ENCODE measurements at places on chromosomes 7 and 10.

DNA sequence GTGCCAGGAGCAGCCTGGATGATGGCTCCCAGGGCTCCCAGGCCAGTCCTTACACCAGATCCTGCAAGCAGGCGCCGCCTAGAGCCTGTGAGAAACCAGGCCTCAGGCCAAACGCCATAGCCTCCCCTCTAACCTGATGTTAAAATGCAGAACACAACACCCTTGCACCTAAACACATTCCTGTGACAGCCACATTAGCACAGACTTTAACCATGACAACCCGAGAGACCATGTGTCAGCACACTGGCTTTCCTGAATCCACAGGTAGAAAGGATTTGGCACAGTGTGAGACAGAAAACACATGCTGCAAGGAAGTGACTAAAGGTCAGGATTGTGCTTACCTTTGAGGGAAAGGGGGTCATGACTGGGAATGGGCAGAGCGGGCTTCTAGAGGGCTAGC is 59.9 kb downstream of the SGMS1 start:
- no peak for DNase-seq

DNA sequence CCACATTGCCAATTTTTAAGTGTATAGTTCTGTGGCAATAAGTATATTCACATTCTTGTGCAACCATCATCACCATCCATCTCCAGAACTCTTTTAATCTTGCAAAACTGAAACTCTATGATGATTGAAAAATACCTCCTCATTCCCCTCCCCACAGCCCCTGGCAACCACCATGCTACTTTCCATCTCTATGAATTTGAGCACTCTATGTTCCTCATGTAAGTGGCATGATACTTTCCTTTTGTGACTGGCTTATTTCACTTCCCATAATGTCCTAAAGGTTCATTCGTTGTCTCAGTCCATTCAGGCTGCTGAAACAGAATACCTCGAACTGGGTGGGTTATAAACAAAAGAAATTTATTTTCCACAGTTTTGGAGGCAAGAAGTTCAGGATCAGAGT is 23.4 kb upstream of the EGR2 start:
- DNase-seq: no peak

DNA sequence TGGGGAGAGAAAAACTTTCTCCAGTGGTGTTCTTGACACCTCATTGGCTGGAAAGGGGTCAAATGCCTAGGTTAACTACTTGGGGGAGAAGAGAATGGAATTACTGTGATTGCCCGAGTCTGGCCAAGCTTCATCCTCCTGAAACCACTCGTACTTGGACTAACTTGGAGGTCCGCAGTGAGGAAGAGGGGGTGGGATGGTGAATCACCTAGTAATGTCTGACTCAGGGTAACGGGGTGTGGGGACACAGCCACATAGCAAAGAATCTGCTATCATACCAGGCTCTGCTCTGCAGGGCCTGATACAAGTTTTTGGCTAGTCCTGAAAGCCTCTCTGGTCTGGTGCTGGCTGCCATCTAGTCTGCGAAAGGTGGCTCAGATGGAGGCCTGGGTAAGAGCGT is 190.9 kb downstream of the RPS24 start:
- no peak for DNase-seq

DNA sequence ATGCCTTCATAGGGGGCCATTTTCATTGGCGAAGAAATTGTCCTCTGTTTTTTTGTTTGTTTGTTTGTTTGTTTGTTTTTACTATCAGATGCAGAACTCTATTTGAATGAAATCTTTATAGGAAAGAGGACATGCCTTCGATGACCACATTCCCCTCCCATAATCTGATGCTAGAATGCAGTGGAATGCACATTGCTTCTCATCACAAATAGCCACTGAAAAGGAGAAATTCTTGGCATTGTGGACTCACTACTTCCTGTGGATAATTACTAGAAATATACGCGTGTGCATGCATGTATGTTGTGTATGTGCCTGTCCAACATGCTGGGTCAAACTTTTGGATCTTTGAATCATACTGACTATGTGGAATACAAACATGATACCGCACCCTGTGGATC is 70.5 kb upstream of the SFMBT2 start:
- DNase-seq: no peak

DNA sequence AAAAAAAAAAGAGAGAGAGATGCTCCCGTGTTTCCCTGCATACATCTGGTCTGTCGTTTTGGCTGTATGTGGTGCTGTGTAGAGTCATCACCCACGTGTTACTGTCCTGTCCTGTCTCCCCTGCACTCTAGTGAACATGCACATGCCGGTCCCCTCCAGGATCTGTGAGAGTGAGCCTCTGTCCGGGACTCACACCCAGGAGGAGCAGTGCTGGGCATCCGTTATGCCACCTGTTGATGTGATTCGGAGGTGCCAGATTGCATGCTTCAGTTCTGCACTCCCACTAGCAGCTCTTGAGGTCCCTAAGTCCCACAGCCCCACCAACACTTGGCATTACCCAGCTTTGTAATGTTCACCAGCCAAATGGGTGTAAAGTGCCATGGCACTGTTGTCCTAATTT is 16.4 kb downstream of the GHRHR start:
- DNase-seq: no peak

- DNase-seq: no peak
Measured at GRCh38 chr7:155489862-155490696, 32.1 kb downstream of the EN2 start.

- no peak for DNase-seq
Measured at GRCh38 chr7:80458822-80459725, 52.8 kb downstream of the GNAT3 start.

DNA sequence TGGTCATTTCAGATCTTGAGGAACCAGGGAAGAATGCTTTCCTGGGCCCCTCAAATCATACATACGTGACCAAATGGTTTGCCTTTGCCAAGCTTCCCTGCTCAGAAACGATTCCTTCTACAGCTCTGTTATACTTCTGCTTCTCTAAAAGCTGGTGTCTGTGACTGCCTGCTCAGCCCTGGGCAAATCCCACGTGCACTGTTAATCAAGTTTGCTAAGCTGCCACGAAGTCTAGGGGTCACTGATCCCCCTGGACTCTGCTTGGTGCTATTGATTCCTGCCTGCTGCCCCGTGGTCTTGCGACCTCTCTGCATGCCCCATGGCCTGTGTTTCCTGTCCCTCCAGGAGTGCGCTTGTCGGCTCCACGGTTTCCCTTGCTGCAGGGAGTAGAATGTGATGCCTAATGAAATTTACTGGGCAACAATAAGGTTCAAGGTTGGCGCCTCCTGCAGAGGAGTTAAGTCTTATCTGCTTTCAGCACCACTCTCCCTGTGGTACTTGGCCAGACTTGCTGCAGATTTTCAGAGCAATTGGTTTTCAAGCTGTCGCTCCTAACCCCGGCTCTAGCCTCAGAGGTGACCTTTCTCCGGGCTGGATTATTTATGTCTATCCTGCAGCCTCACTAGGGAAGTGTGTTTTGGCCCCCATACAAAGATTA is 201.6 kb upstream of the FZD8 start:
- DNase-seq: no peak

DNA sequence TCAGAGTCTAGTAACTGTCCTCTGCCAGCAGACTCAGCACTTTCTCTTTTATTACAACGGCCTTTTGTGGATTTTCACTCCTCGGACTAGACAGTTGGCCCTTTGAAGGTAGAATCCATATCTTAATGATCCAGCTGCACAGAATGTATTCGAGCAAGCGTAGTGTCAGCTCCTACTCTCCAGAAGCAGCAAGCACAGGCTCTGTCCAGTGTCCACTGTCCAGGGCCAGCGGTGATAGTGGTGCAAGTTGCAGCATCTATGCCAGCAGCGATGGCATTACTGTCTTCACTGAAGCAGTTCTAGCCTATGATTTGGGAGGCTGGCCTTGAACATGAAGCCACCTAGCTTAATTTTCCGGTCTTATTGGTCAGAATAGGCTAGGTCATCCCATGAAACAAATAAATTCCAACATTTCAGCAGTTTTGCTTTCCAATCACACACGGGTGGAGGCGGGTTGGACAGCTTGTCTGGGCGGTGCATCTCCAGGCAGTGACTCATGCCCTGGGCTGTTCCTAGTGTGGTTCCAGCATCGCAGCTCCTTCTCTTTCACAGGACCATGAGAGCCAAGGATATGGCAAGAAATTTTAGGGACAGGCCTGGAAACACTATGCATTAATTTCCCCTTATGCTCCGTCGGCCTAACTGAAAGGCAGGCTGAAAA is 108.6 kb upstream of the KCNMA1 start:
- DNase-seq: no peak

Data from stimulated activated effector memory CD8-positive, alpha-beta T cell treated with anti-CD3 and anti-CD28 coated beads, Interleukin-12 subunit alpha, Interleukin-12 subunit beta, amount 100 ng/mL, for 72 hours (primary cell).